GM12865 (cell line): ENCODE measurements at places on chromosomes 16 and 17.
A peak's percentile ranks its signal among the peaks of the same experiment; 100 is the strongest.

- no peak for DNase-seq
These were observed 34.2 kb upstream of the ZFPM1 start for GRCh38 chr16:88418869-88419268.

- DNase-seq, result no peak
These were observed 9.5 kb downstream of the XPO6 start for GRCh38 chr16:28202147-28202746.

GRCh38 chr16:23029733-23030420, 119.4 kb downstream of the USP31 start:
- no peak for DNase-seq

- no peak for DNase-seq
These were observed 5.1 kb downstream of the ERBB2 start for GRCh38 chr17:39704821-39705551.

DNA sequence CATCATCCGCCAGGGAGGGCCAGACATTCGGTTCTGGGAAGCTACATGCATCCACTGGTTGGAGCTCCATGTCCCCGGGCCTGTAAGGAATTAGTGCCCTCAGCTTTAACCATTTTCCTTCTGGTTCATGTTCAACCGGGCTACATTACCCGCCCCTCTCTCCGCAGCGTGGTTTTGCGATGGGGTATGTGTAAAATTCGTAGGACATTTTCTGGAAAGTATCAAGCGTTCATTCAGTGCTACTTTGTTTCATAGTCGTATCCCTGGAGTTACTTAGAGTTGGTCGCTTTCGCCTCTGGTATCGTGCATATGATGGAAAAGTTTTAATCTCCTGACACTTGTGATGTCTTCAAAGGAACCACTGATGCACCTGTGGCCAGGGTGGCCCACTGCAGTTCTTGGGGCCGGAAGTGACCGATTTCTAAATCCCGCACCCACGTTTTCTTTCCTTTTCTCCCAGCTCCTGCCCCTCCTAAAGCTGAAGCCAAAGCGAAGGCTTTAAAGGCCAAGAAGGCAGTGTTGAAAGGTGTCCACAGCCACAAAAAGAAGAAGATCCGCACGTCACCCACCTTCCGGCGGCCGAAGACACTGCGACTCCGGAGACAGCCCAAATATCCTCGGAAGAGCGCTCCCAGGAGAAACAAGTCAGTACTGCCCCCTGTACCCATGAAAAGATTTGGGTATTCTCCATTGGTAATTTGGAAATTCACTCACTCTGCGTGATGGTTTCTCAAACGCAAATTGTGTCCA, 637 bp downstream of the RPL23A start:
- peak; percentile 66 for DNase-seq

DNA sequence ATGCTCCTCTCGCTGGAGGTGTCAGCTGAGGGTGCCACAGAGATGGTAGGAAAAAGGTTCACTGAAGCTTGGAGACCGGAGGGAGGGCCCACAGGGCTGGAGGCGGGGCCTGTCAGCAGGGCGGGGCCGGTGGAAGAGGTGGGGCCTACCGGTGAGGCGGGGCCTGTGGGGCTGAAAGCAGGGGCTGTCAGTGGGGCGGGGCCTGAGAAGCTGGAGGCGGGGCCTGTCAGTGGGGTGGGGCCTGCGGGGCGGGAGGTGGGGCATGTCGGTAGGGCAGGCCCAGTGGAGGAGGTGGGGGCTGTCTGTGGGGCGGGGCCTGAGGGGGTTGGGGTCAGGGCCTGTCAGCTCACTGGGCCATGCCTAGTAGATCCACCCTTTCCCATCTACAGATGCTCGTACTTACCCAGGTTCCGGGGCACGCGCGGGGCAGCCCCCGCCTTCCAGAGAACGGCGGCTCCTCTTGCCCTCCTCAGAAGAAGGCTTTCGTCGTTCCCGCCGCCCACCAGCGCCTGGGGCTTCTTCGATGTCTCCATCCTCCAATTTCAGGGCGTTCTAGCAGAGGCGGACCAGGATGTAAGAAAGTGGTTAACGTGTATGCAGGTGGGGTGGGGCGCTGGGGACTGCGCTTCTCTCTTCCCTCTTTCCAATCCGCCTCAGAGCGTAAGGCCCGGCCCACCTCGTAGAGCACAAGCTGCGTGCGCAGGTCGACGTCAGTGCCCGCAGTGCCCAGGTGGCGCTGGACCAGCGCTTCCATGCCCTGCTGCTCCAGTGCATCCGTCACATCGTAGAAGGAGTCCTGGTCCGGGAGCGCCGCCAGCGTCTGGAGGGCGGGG, 9.8 kb downstream of the TMEM208 start:
- peak; percentile 81 for DNase-seq

DNA sequence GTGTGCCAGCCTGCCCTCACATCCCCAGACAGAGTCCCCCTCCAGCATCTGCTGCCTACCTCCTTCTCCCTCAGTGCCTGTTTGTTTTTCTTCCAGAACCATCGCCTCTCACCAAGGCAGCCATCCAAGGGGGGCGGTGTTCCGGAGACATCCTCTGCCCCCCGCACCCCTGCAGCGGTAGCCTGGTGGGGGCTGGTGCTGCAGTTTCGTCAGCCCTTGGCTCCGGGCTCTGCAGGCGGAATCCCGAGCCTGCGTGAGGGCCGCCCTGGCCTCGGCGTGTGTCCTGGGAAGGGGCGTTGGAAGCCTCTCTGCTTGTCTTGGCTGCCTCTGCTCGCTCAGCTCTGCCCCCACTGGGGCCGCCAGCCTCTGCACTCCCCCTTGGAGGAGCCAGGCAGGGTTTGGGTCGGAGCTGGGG, 126.0 kb upstream of the CIBAR2 start:
- DNase-seq, result no peak

DNA sequence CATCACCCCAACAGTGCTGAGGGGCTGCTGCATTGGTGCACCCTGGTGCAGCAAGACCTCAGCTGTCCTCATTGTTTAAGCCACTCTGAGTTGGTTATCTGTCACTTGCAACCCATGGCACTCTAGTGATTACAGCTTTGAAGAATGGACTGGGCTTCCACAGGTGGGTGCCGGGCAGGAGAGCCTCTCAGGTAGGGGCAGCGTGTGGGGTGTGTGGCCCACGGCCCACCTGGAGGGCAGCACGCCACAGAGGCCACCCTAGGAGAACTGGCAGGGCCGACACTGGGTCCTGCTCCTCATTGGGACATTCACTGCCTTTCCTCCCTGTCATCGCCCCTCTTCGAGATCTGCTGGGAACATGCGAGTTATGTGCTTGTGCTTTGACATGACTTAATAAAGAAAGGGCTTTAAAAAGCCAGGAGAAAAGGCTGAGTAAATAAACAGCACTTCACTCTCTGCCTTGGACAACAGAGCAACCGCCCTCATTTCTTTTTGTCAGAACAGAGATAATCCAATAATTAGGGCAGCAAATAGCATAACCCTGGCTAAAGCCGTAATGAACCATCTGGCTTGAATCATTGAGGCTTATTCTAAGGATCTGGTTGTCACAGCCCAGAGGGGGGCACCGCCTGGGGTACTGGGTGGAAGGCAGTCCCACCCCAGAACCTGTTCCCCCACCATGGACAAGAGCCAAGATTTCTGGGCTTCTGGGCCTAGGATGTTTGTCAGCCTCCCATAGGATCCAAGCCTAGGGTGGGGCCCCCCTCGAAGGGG, 3.0 kb downstream of the DOC2B start:
- no peak for DNase-seq

DNA sequence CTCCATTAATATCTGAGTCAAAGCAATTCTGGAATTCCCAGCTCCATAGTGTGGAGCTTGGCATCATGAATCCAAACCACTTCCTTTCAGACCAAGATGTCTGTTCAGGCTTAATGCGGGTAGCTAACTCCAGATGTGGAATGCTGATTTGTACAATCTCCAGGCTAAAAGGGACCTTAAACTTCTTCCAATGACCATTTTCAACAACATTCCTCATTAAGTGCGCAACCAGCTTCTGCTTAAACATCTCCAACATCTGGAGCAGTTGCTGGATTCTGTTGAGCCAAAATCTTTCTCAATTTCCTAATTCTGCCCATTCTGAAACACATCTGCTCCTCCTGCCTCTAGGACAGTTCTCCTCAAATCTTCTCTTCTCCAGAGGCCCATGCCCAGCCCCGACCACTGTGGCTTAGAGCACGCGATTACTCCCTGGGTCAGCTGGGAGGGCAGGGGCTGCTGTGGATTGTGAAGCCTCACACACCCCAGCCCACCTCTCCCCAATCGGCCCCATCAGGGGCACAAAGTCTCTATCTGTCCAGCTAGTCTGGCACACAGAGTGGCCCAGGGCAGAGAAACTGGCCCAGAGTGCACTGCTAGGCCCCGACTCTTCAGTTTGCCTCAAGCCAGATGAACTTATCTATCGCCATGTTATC, 36.2 kb downstream of the ASPA start:
- no peak for DNase-seq

DNA sequence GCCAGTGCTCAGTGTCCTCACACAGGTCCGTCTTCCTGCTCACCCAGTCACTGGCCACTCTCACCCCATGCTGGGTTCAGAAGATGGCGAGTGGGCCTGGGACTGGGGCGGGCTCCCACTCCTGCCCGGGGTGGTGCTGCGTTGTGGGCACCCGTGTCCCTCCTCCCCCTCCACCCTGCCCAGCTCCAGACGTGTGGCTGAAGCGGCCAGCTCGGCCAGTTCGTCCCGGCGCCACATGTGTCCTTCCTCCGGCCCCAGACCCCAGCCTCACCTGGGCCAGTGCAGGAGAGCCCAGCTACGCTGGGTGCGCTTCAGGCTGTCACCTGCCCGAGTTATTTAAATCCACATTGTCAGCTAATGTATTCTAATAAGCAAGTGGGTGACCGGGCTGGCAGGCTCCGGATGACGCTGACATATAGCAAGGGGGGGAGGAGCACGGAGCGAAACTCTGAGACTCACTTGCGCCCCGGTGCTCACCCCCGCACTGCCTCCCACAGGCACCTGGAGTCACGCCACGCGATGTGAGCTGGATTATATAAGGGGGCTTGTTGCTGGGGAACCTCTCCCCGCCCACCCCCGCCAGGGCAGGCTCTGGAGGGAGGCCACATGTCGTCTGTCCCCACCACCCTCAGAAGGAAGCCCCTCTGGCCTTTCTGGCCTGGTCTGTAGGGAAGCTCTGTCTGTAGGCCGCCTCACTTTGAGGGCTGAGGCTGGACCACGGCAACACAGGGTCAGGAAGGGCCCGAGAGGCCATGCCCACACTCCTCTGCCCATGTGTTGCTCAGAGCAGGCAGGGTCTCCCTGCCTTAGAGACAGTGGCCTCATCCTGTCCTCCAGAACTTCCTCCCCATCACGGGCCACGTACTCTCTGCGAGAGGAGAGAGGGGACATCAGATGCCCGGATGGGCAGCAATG, 7.1 kb upstream of the BAIAP2 start:
- DNase-seq, result no peak

GRCh38 chr17:45857977-45858708, 13.5 kb downstream of the SPPL2C start:
- DNase-seq, result no peak

DNA sequence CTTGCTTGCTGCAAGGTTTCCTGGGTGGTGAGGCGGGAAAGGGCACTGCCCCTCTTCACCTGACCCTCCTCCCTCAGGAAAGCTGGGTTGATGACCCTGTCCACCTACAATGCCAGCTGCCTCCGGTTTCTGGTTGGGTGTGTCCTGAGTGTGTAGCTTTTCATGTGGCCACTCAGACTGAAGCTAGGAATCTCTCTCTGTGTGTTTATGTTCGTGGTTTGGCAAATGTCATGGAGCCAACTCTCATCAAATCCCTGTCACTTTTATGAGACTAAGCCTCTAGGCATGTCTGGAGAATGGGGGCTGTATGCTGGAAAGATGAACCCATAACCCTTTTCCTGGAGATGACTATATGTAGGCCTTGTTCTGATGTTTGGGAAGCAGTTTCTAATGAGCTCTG, 17.1 kb downstream of the PLEKHG4 start:
- no peak for DNase-seq

DNA sequence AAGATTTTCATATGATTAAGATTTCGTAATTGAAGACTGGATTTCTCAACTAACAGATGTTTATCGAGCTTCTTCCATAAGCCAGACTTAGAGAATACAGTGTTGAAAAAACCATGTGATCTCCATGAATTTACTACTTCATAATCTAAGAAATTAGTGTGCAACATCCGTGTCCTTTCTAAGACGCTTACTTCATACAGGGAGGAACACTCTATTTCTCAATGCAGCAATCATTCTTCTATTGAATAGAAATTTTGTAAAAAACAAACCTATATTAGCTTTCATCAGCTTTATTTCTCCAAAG, 946.3 kb downstream of the KCNJ2 start:
- DNase-seq, result no peak
